ENCODE measurements at places on chromosomes 1 and 21.
A peak's percentile ranks its signal among the peaks of the same experiment; 100 is the strongest.

GRCh38 chr1:191578281-191578680, 580.0 kb upstream of the RGS18 start:
- DNase-seq = no peak

DNA sequence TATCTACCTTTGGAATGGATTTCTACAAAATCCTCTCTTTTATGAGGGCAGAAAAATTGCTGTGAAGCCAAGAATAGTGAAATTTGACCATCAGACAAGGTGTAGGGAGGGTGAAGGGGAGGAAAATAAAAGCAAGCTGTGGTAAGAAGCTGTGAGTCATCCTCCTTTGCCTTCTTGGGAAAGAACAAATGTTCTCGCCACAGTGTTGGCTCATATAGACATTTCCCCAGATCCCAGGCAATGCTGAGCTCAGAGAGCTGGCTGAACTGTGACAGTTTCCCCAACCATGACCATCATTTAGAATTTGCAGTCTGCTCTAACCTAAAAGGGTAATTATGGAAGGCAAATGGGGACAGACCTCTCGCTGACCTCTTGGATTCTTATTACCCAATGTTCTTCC, 235.4 kb downstream of the PBX1 start:
- DNase-seq = peak; percentile 95

DNA sequence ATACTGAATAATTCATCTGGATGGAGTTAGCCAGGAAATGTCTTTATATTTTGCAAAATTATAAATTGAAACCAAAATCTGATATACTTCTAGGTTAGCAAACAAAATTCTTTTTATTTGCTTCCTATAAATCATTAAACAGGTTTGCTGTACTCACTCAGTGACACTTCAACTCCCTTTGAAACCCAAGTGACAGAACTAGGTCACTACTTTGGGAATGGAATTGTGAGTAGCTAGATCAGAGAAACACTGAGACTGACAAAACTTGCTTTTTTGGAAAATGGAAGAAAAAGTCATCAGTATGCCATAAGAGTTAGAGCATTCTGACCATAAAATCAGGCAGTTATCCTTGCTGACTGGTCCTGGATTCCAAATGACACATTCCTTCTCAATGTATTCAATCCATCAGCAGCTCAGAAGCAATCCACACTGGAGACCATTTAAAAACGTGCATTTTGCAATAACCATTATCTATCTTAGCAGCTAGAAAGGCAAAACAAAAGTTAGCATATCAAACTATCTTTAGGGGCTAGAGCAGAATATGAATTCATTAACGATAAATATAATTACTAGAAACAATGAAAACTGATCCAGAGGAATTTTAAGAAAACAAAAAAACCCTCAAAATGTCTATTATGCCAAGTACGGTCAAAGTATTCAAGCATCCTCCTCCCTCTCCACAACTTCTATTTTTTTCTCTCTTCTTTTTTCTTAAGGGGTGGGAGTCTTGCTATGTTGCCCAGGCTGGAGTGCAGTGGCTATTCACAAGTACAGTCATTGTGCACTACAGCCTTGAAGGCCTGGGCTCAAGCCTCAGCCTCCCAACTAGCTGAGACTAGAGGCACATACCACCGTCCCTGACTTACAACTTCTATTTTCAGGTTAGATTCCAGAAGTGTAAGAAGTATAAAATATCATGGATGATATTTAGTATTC, 60.1 kb downstream of the HNRNPR start:
- peak; percentile 24 for DNase-seq

GRCh38 chr1:58293388-58293787, 253.1 kb downstream of the OMA1 start:
- DNase-seq = no peak
